ENCODE measurements at places on chromosomes 4 and X. TPM values are rescaled to one million over a fixed set of nuclear protein-coding genes. Genes with fewer than 3 reads are reported as not detected.

Gene WWC2
- 31.1 TPM for total RNA-seq

Gene PLP1
- not detected for total RNA-seq

Gene PPARGC1A
- under 0.01 TPM for total RNA-seq

Gene GABRG1
- not detected for total RNA-seq

Gene SPOCK3
- total RNA-seq: not detected

Gene IL13RA1
- 61.4 TPM for total RNA-seq

Gene USP51
- 1.7 TPM for total RNA-seq

Gene SPANXB1
- total RNA-seq: not detected

Gene NAA11
- not detected for total RNA-seq

Gene IL15
- total RNA-seq: 0.65 TPM

Gene PDCL2
- total RNA-seq: not detected

Gene C1GALT1C1
- 62.8 TPM for total RNA-seq

Gene GLRA2
- total RNA-seq: not detected

Gene CRMP1
- not detected for total RNA-seq

Gene KDR
- 524 TPM for total RNA-seq

Gene INTS12
- 19.8 TPM for total RNA-seq

Gene REPS2
- total RNA-seq: 1.6 TPM

Gene UGT2A1
- total RNA-seq: 0.33 TPM

Gene XPNPEP2
- not detected for total RNA-seq

Gene SUPT20HL1
- total RNA-seq: not detected

Gene DUSP9
- total RNA-seq: 0.33 TPM

Gene CXXC4
- total RNA-seq: under 0.01 TPM

Gene TMPRSS11D
- total RNA-seq: 0.29 TPM

Gene CLIC2
- total RNA-seq: 10.8 TPM

Gene FAM53A
- total RNA-seq: 3.6 TPM

Gene BEND2
- total RNA-seq: not detected

Gene INPP4B
- 10.2 TPM for total RNA-seq

Gene SLITRK4
- 3.9 TPM for total RNA-seq

Gene TMSB15C
- 5.0 TPM for total RNA-seq

Gene RHOXF2
- not detected for total RNA-seq

Gene CXorf65
- total RNA-seq: not detected

Gene RASL11B
- not detected for total RNA-seq

Gene AIMP1
- total RNA-seq: 26.3 TPM

Gene DCAF16
- total RNA-seq: 38.2 TPM

Gene TRPC3
- total RNA-seq: not detected

Gene WDR19
- total RNA-seq: 12.8 TPM

Gene AASDH
- 10.5 TPM for total RNA-seq

Gene DCAF12L1
- total RNA-seq: 0.98 TPM

Gene ZNF732
- 1.7 TPM for total RNA-seq

Gene PNMA6F
- total RNA-seq: not detected

Gene PWWP3B
- 0.19 TPM for total RNA-seq

Gene KCND1
- 0.19 TPM for total RNA-seq
